Liver (tissue), 10 donors: ENCODE measurements at places on chromosomes 2 and 18. TPM values are rescaled to one million over a fixed set of nuclear protein-coding genes. Genes with fewer than 3 reads are reported as not detected.

DNA sequence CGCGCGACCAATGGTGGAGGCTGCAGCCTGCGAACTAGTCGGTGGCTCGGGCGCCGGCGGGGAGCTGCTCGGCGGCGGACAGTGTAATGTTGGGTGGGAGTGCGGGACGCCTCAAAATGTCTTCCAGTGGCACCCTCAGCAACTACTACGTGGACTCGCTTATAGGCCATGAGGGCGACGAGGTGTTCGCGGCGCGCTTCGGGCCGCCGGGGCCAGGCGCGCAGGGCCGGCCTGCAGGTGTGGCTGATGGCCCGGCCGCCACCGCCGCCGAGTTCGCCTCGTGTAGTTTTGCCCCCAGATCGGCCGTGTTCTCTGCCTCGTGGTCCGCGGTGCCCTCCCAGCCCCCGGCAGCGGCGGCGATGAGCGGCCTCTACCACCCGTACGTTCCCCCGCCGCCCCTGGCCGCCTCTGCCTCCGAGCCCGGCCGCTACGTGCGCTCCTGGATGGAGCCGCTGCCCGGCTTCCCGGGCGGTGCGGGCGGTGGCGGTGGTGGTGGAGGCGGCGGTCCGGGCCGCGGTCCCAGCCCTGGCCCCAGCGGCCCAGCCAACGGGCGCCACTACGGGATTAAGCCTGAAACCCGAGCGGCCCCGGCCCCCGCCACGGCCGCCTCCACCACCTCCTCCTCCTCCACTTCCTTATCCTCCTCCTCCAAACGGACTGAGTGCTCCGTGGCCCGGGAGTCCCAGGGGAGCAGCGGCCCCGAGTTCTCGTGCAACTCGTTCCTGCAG, at the start of gene HOXD9:
TSS of gene HOXD9 (plus strand) at position 37 of the 728 bp plus-strand sequence. CDS start at position 87, 50 bp downstream.
- DNase-seq = no peak
- H3K4me3 ChIP-seq = no peak within 1 kb of the TSS
- H3K4me1 ChIP-seq = peaks cover 9% of the 10 kb centered on the region
- peaks cover 51% of the 10 kb centered on the region for H3K27me3 ChIP-seq
- no peaks in the 10 kb centered on the region for H3K36me3 ChIP-seq
- H3K27ac ChIP-seq = no peak within 1 kb of the TSS

DNA sequence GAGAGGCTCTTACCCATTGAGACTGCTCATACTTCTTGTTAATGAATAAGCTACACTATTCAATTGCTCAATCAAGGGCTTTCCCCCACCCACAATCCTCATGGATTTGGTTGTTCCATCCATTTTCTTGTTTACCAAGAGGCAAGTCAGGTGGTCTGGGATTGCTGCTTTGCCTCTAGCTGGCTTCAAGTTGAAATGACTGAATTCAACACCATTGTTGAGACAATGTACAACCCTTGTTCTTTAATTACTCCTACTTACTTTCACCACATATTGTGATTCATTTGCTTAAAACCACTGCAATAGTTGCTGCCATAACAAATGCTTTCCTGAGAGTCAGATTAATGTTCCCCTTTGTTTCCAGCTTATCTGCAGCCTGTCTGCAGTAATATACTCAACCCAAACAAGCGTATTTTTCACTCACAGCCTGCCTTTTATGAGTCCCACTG, 532.2 kb downstream of the RIT2 start:
- H3K27ac ChIP-seq = no peak overlapping the region
- H3K27me3 ChIP-seq = no peaks in the 10 kb centered on the region
- DNase-seq = no peak
- no peaks in the 10 kb centered on the region for H3K4me1 ChIP-seq

- no peak overlapping the region for H3K27ac ChIP-seq
- no peak overlapping the region for H3K4me3 ChIP-seq
- H3K36me3 ChIP-seq = no peaks in the 10 kb centered on the region
- H3K27me3 ChIP-seq = no peaks in the 10 kb centered on the region
These were observed 74.2 kb downstream of the CD8B2 start for GRCh38 chr2:106561356-106561755.

DNA sequence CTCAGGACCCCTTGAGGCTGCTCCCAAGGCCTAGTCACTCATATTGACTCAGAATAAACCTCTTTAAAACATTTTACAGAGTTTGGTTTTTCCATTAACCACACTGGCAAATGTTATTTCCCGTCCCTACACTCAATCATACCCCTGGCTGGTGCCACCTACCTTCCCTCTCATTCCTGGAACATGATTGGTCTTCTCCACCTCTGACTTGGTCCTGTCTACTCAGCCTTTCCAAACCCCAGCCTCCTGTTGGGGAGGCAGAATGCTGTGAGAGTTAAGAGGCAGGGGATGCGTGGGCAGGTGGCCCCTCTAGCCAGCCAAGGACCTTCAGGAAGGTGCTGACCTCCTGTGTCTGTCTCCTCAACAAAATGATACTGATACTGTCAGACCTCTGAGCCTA, 149.3 kb downstream of the CABLES1 start:
- no peak overlapping the region for H3K27ac ChIP-seq
- DNase-seq = no peak
- H3K27me3 ChIP-seq = no peaks in the 10 kb centered on the region
- no peaks in the 10 kb centered on the region for H3K36me3 ChIP-seq

DNA sequence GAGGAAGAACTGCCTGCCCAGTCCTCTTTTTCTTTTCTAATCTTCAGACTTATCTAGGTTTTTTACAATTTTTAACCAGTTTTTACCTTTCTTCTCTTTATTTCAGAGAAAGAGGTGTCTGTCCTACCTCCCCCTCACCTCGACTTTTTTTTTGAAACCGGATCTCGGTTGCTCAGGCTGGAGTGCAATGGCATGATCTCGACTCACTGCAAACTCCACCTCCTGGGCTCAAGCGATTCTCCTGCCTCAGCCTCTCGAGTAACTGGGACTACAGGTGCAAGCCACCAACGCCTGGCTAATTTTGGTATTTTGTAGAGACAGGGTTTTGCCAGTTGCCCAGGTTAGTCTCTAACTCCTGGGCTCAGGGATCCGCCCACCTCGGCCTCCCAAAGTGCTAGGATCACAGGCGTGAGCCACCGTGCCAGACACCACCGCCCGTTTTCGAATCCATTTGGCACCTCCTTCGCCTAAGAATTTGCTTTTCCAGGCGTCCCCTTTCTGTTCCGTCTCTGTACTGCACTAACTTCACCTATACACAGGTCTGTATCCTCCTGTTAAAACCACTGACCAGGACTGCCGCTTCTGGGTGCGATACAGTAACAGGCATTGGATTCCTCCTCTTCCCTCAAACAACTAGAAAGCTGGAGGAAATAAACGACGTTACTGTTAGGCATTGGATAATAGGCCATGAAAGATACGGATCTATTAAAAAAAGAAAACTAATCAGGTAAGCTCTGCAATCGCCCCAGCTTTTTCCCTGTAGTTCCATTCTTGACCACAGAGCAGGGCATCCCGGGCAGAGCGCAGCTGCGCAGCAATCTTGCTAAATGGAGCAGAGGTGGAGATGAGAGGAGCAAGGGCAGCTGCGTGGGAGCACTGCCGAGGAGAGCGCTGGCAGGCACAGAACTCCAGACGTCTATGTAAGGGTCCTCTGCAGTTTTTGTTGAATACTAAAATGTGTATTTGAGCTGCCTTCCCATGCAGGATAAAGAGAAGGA, 69.9 kb downstream of the ZC3H6 start:
- H3K27ac ChIP-seq = no peak overlapping the region
- DNase-seq = no peak
- H3K27me3 ChIP-seq = no peaks in the 10 kb centered on the region
- H3K4me1 ChIP-seq = no peaks in the 10 kb centered on the region
- H3K4me3 ChIP-seq = no peak overlapping the region
- H3K36me3 ChIP-seq = no peaks in the 10 kb centered on the region

DNA sequence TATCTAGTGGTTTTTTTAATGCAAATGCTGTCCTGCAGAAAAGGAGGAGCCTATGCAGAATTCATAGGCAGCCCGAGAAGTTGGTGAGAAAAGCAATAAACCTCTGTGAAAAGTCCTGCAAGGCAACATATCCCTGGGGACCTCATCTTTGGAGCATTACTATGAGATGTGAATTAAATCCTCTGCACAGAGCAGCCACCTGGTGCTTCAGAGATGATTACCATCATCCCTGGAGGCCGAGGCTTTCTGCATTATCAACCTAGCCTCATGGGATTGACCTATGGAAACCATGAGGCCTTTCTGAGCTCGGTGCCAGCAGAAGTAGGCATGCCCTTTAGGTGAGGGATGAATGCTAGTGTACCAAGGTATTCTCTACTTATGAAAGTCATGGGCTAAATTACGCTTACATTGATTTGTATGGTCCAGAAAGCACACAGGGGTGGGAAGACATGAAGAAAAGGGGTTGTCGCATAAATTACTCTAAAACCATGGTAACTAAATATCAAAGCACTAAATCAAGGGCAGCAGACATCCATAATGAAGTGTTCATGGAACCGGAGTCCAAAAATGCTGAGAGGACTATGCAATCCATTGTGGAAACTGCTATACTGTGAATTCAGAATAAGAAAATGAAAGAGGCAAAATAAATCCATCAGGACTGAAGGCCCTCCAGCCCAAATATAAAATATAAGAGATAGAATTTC, 623.5 kb upstream of the DDX18 start:
- DNase-seq = no peak
- H3K27me3 ChIP-seq = no peaks in the 10 kb centered on the region
- H3K4me1 ChIP-seq = no peaks in the 10 kb centered on the region
- no peaks in the 10 kb centered on the region for H3K36me3 ChIP-seq
- no peak overlapping the region for H3K27ac ChIP-seq
- no peak overlapping the region for H3K4me3 ChIP-seq

- no peaks in the 10 kb centered on the region for H3K4me1 ChIP-seq
- no peaks in the 10 kb centered on the region for H3K36me3 ChIP-seq
- no peak overlapping the region for H3K27ac ChIP-seq
- H3K4me3 ChIP-seq = no peak overlapping the region
- H3K27me3 ChIP-seq = no peaks in the 10 kb centered on the region
These were observed 93.8 kb downstream of the DCC start for GRCh38 chr18:52433797-52434196.

- no peak overlapping the region for H3K27ac ChIP-seq
- H3K4me1 ChIP-seq = no peaks in the 10 kb centered on the region
- H3K4me3 ChIP-seq = no peak overlapping the region
- no peak for DNase-seq
These were observed 136.3 kb upstream of the CAVIN2 start for GRCh38 chr2:191983186-191983585.

Gene SLC5A7
- total RNA-seq = not detected

Gene PKDCC
- 24.9 TPM for total RNA-seq

Gene ECEL1
- total RNA-seq = not detected

Gene GLI2
- 0.08 TPM for total RNA-seq

Gene CHRNG
- total RNA-seq = not detected
